ENCODE measurements at places on chromosomes 11 and 22.

GRCh38 chr22:20203552-20204201 is 52.8 kb upstream of the CCDC188 start:
- DNase-seq: no peak

DNA sequence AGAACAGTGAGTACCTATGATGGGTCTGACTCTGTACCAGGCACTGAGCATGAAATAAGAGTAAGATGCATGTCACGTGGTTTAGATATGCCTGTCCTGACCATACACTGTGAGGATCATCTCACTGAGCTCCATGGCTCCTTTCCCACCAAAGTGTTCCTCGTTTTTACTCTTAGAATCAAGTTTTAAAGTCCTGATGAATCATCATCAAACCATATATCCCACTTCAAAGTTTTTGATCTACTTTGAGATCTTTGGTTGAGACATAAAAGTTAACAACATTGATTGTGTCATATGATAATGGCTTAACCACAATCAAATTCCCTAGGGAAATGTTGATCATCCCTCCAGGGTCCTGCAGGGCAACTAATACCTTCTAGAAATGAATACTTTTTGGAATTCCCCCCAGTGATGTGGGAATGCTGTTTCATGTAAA is 12.8 kb downstream of the ETS1 start:
- no peak for DNase-seq

- no peak for DNase-seq
These were observed 64.9 kb upstream of the EED start for GRCh38 chr11:86179646-86180064.

DNA sequence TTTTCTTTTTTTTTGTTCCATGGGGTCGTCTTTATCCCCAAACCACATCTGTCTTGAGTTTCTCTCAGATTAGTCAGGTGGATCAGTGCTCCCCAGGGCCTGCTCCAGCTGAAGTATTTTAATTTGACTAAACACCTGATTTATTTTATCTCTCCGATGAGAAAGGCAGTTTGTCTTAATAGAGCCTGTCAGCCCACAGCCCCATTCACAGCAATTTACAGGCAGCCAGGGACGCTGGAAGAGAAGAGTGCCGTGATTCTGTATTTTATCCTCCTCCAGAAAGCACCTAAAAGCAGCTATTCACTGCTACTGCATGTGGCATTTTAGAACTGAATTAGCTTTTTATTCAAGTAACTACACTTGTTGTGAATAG is 164.5 kb downstream of the SOX6 start:
- no peak for DNase-seq

DNA sequence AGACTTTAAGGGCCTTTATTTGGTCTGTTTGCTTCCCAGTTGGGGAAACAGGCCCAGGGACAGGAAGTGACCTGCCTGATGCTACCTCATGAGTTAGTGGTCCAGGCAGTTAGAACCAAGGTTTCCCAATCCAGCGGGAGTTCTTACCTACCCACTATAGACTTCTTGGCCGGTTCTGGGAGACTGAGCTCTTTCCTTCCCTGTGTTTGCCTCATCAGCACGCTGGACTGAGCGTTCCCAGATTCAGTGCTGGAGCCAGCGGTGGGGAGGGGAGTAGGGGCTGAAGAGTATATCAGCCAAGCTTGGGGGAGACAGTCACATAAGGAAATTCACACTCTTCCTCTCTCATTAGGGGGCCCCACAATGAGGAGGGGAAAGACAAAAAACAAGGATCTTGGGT is 27.1 kb downstream of the TIMP3 start:
- DNase-seq: no peak

- no peak for DNase-seq
These were observed 99.5 kb downstream of the SNX19 start for GRCh38 chr11:130816546-130817329.

- DNase-seq: no peak
These were observed 23.6 kb upstream of the UPB1 start for GRCh38 chr22:24471570-24471969.

DNA sequence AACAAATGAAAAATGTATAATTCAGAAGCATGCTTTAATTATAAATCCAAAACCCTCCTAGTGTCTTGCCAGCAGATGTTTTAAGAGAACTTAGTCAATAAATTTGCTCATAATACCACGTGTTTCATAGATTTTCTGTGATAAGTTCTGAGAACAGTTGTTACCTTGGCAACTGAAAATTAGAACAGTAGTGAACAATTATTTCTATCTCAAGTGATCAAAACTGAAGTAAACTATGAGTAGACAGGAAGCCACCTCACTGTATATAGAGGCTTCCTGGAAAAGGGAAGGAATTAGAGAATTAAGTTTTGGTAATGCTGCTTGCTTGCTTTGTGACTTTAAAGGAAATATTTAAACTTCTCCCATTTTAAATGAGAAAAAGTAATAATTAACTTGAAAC is 266.0 kb upstream of the ANO3 start:
- DNase-seq: no peak

GRCh38 chr22:45923835-45924234 is 53.1 kb downstream of the WNT7B start:
- no peak for DNase-seq

DNA sequence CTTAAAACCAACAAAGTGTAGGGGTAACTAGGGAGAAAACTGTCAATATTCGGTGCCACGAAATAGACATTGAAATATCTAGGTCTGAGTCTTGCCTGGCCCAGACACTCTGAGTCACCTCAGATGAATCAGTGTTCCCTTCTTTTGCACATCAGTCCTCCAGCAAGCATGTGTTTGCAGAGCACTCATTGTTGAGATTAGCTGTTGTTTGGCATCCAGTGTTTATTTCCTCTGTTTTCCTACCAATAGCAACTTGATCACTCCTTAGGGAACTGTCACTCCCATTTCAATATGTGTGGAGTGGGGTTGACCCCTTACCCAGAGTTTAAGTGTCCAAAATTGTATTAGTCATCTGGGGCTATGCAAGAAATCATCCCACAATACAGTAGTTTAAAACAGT is 4.7 kb upstream of the ASCC2 start:
- DNase-seq: peak; percentile 18

DNA sequence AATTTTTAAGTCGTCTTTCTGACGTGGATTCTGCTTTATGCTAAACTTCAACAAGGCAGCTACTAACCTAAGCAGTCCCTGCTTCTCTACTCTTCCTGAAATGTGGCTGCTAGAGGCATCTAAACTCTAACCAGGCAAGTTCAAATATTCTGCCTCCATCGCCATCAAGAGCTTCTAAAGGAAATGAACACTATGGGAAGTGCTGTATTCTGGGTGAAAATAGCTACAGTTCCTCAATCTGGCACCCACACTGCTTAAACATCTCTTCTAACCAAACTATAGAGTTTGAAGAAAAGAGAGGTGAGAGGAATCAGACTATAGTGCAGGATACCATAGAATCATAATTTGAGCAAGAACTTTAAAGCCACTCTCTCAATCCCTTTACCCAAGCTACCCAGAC is 6.3 kb downstream of the NRIP3 start:
- no peak for DNase-seq

DNA sequence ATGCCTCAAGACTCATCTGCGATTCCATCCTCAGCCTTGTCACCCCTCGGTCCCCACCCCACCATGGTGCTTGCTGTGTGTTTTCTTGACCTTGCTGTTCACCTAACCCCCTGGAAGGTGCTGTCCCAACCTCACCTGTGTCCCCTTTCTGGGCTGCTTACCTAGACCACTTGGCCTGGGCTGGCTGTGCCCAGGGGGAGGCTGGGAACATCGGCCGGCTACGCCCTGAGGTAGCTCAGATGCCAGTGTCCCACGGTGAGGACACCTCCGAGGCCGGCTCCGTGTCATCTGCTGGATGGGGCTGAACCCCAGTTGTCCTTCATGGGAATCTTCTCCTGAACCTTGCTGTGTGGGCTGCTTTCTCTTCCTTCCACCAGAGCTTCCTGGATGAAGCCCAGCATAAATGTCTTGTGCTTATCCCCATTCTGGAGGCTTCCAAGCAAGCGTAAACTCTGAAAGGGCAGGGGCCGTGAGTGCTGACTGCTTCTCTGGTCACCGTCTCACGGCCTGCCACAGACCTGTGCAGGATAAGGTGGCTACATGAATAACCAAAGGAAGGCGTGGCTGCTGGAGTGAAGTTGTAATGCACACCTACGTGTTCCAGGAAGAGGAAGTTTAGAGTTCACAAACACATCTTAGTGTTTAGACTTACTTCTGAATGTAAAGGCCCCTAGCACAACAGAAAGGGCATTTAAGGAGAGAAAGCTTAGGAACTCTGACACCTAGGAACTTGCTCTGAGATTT is 724.3 kb downstream of the TBC1D22A start:
- no peak for DNase-seq
